Naive thymus-derived CD8-positive, alpha-beta T cell (primary cell): ENCODE measurements at places on chromosomes 4 and X.

GRCh38 chr4:22778547-22779163 is 85.9 kb downstream of the GBA3 start:
- DNase-seq: no peak

DNA sequence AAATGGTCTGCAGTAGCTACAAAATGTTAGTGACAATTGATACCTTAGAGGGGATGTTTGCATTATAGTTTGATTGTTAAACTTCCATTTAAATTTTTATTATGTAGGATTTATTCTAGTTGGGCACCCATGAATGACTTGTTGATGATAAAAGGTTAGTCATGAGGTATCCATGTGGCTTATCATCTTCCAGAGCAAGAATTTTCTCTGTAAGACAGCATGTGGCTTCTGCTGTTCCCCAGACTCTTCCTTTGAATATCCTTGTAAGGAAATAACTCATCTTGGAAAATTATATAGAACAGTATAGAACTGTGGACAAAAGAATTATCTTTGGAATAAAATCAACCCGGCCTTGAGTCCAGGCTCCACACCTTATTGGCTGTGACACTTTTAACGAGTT is 40.1 kb upstream of the KLHL8 start:
- no peak for DNase-seq

DNA sequence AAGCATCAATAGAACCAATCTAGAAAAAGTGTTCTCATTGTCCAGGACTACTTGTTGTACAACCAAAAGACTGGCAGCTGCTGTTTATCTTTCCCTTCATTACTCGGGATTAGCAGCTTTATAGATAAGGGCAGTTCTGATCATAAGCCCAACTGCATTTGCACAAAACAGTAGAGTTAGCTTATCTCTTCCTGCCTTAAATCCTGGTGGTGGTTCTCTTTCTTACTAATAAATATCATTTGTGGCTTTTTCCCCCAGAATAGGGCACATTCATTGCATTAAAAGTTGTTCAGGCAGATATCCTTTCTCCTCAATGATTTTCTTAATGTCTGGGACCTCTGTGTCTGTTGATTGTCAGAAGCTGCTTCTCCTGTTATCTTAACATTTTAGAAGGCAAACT is 20.2 kb upstream of the RRAGB start:
- no peak for DNase-seq

DNA sequence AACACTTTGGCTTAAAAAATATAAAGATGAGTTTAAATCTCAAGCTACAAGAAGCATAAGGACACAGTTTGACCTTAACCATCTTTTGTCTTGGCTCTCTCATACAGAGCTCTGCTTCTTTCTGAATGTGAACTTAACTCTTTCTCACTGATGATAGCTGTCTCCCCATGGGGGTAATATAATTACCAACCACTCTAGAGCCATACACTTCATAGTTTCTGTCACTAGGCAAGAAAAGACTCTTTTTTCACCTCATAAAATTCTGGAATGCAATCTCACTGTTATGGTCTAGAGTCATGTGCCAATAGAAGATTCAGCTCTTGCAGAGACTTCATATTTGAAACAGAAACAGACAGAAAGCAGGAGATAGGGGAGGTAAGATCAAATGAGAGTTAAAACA is 481.7 kb upstream of the AGA start:
- no peak for DNase-seq

GRCh38 chr4:147343692-147344091 is 137.2 kb upstream of the EDNRA start:
- DNase-seq: no peak

DNA sequence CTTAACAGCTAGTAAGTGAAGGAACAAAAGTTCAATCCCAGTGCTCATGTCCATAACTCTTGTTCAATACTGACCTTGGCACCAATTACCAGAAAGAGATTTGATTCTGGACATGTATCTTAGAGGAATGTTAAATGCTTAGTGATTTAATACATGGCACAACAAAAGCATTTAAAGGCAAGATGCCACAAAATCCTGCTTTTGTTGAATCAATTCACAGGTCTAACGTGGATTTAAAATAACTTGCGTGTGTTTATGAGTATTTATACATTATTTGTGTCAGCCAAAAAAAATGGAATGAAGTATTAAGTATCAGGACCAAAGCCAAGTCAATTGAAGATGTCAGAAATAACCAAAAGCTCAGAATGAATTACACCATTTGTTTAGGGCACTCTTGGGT is 85.4 kb upstream of the GIMD1 start:
- DNase-seq: no peak
